ENCODE measurements at places on chromosomes 6 and 20.
A peak's percentile ranks its signal among the peaks of the same experiment; 100 is the strongest.

- DNase-seq: no peak
These were observed 27.6 kb upstream of the ADA start for GRCh38 chr20:44678990-44679611.

DNA sequence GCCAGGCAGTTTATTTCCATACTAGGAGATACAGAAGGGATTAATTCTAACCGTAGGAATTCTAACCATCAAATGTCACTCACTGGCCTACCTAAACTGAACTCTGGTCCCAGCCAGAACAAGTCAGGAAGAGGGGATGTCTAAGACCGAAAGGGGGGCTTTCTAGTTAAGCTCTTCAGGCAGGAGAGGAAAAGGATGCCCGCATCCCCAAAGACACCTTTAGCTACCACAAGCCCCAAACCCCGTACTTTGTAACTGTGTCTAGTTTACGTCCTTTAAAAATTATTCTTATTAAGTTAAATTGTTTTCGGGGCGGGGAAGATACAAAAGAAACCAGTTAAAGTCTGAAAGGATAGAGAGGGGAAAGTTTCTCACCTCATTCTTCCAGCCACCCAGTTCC is 1.2 kb upstream of the ZNF76 start:
- DNase-seq: no peak

- no peak for DNase-seq
These were observed 19.7 kb downstream of the WRNIP1 start for GRCh38 chr6:2784930-2785329.

DNA sequence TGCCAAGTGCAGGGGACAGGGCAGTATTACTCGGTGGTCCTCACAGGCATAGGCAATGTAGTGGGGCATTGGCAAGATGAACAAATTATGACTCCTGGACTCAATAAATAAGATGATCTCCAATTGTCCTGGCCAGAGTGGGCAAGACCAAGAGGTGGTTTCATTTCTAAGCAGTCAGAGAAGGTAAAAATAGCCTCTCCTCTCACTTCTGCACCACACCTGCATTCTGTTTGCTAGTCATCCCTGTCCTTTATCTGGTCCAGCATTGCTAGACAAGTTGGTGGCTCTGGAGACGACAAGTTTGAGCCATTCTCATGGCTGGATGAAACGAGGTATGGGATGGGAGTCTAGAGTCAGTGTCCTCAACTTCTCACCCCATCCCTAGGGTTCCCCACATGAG is 83.0 kb downstream of the BANF2 start:
- DNase-seq: no peak

- no peak for DNase-seq
These were observed 37.9 kb downstream of the NEDD9 start for GRCh38 chr6:11194356-11195218.

DNA sequence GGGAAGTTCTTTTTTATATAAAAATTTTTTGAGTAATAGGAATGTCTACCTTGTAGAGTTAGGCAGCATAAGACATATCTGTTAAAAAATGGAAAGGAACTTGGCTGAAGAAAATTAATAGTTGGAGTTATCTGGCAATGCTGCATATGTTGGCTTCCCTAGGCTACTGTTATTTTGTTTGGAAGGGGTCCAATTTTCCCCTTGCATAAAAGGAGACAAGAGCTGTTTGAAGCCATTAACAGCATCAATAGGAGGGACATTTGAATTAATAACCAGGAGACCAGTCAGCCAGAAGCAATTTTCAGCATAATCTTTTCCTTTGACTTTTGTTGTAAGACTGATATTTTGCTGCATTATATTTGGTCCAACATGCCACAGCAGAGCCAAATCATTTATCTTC is 80.9 kb upstream of the TAB2 start:
- DNase-seq: no peak

DNA sequence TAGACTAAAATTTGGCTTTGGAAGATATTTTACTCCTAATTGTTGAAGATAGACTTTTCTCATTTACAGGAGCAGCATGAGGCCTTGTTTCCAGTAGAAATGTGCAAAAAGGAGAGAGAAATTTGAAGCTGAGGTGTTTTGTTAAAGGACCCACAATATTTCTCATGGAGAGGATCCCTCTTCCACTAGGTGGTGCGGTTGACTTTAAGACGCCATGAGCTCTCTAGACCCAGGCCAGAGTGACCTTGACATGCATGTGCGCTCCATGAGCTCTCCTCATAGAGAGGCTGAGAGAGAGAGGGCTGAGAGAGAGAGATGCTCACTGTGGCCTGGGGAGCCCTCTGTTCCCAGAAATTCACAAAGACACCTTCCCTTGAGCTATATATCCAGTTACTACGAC is 861.2 kb upstream of the EYS start:
- DNase-seq: no peak

GRCh38 chr20:1855109-1855508 is 40.1 kb upstream of the SIRPA start:
- no peak for DNase-seq

GRCh38 chr20:45097485-45098102 is 3.3 kb downstream of the KCNS1 start:
- DNase-seq: no peak

DNA sequence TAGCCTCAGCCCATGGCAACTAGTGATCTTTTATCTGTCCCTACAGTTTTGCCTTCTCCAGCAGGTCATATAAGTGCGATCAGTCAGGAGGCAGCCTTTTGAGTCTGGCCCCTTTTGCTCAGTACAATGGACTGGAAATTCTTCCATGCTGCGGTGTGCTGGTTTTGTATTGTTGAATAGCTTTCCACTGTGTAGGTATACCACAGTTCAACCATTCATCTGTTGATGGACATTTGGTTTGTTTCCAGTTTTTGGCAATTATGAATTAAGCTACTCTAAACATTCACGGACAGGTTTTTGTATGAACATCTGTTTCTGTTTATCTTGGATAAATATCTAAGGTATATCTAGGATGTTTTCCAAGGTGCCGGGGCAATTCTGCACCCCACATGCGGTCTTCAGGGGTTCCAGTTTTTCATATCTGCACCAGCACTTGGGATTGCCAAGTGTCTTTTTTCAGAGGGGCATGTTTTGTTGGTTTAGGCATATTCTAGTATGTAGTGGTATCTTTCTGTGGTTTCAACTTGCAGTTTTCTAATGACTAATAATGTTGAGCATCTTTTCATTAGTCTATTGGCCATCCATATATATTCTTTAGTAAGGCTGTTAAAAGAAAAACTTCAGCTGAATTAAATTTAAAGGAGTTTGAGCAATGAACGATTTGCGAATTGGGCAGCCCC is 141.0 kb downstream of the TFAP2C start:
- no peak for DNase-seq

- peak; percentile 47 for DNase-seq
These were observed 16.8 kb upstream of the DCBLD1 start for GRCh38 chr6:117465691-117466090.

GRCh38 chr6:152329638-152330448 is 307.3 kb downstream of the SYNE1 start:
- no peak for DNase-seq

GRCh38 chr20:64080013-64080812 is at the start of gene OPRL1:
Gene OPRL1 (plus strand): TSS chr20:64080082. CDS start chr20:64092721, 12,639 bp downstream.
- peak; percentile 47 for DNase-seq

DNA sequence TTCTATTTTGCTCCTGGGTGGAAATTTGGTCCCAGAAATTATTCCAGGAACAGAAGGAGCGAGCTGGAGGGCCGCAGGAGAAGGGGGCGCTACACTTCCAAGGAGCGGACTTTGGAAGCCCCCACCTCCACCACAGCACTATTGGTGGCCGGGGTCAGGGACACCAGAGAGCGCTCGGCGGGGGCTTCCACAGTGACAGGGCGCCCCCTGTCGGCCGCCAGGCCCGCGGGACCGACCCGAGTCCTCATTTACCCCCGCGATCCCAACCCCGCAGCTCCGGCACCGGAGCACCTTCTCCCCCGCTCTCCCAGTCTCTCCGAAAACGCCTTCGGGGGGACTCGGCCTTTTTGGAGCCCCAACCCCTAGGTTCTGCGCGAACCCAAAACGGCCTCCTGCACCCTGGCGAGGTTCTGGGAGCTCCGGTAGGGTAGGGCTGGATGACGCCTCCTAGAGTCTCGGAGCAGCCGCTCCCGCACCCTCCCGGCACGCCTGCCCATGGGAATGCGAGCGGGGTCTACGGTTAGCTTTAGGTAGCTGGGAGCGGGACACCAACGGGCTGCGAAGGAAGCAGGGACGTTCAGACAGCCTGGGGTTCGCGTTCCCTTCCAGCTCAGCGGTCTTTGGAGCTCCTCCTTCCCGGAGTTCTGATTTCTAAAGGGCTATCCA is 2.4 kb upstream of the FOXA2 start:
- DNase-seq: no peak

DNA sequence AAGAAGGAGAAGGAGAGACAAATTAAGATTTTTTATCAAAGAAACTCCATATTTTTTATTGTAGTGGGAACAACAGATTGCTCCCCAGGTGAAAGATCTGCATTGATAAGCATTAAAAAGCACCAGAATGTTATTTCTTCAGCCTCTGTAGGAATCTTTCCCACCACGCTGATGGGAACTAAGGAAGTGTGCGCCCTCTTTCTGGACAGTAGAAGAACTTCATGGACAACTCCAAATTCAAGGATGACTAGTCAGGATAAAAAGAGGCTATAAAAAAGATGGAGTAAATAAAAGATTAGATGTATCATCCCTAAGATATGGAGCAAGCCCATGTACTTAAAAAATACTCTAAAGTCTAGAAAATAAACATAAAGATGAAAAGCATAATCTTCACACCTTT is 45.8 kb upstream of the PAK5 start:
- DNase-seq: no peak

- no peak for DNase-seq
These were observed 67.2 kb downstream of the YTHDF1 start for GRCh38 chr20:63148696-63149095.

GRCh38 chr20:47295129-47295813 is 61.2 kb downstream of the ZMYND8 start:
- no peak for DNase-seq

- DNase-seq: no peak
These were observed 15.7 kb upstream of the CDKN1A start for GRCh38 chr6:36662827-36663256.

DNA sequence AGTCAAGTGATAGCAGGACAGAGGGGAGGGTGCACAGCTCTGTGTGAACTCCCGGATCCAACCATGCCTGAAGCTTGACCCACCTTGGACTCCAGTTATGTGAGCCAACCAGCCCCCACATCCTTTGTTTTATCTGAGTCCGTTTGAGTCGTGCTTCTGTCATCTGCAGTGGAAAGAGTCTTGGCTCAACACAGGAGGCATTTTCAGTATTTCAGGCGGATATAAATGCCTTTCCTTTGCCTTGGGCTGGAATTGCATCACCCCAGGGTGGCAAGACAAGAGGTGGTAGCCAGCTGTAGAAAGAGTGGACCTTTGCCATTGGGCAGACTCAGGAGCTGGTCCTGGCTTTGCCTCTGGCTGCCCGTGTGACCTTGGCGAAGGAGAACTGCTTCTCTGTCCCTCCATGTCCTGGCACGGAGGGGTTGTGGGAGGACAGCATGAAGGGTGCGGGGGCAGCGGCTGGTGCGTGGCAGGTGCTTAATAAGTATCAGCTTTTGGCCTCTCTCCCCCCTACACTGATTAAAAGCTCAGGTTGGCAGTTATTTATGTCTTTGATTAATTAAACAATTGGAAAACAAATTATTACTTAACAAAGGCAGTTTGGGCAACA is 42.6 kb upstream of the APCDD1L start:
- DNase-seq: no peak

DNA sequence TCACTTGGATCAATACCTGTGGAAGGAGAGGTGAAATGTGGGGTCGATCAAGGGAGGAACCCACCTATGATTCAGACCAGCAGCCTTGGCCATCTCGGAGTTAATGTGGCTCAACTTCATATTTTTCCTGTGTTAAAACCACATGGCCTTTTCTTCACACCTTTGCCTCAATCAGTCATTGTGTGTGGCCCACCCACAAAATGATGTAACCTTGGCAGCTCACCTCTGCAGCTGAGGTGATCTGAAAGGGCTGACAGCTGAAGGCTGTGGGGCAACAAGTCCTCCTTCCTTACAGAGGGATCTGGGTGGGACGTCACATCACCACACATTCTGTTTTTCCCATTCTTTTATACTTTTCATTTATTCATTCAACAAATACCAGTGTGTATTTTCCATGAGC is 357.1 kb upstream of the HSF2 start:
- no peak for DNase-seq

GRCh38 chr6:166567107-166567506 is 19.4 kb downstream of the RAMACL start:
- no peak for DNase-seq

DNA sequence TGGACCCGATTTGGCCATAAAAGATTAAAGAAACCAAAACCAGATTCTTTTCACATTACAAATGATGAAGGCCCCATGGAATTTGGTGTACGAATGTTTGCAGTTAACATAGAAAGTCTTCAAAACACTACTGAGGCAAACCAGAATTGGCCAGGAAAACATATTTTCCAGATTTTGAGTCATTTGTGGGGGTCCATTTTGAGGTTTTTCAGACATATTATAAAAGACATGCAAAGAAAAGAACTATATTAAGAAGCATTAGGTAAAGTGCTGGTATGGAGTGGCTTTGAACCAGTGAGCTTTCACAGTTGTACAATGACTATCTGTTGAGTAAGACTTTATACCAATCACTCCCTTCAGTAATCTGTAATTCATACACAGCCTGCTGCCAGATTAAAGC is 168.9 kb upstream of the COL21A1 start:
- DNase-seq: no peak

- DNase-seq: peak; percentile 25
These were observed 43.4 kb upstream of the ATXN1 start for GRCh38 chr6:16804546-16805242.

DNA sequence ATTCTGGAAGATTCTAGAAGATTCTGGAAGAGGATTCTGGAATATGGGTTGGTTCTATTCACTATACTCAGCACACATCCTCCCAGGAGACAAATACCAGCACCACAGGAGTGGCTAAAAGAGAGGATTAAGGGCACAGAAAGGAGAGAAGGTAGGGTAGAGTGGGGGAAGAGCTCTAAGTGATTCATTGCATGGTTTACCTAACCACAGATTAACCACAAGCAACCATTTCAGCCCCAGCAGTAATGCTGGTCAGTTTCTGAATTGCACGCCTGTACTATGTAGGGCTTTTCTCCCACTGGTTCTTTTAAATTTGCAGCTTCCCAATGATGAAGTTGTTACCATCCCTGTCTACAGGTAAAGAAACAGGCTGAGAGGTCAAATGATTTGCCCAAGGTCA is 192.7 kb upstream of the PMEPA1 start:
- DNase-seq: no peak

- no peak for DNase-seq
These were observed 23.1 kb upstream of the DCBLD1 start for GRCh38 chr6:117459204-117459944.

GRCh38 chr6:118770112-118770788 is 118.9 kb upstream of the CEP85L start:
- DNase-seq: no peak

GRCh38 chr6:22368794-22369193 is 72.0 kb upstream of the PRL start:
- no peak for DNase-seq

DNA sequence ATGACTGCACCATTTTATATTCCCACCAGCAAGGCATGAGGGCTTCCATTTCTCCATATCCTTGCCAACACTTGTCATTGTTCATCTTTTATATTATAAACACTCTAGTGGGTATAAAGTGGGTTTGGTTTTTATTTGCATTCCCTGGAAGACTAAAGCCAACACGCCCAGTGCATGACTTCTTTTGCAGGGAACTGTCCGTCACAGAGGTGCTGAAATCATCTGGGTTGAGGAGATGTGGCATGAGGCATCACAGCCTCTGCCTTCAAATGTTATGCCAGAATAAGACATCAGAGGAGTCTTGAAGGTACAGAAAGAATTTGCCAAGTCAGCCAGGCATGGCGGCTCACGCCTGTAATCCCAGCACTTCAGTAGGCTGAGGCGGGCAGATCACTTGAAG is 29.9 kb upstream of the FAM210B start:
- DNase-seq: peak; percentile 19

Measured in Kasumi-1 (cell line).